ENCODE measurements at places on chromosomes 1 and 21.
A peak's percentile ranks its signal among the peaks of the same experiment; 100 is the strongest.

DNA sequence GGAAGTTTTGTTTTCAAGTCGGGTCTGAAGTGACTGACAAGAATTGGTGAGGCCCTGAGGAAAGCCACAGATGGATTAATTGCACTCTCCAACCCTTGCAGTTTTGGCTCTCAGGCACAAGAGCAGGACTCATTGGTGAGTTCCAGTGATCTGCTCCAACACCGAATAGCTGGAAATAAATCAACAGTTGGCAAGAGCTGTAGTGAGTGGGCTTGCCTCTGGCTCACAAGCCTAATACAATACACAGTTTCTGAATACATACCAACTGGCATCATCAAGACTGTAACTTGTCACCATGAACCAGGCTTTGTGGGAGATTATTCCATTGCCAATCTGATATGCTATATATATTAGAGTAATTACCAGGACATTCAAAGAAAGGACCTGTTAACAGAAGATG, 131.6 kb downstream of the GRIK1 start:
- DNase-seq: no peak

DNA sequence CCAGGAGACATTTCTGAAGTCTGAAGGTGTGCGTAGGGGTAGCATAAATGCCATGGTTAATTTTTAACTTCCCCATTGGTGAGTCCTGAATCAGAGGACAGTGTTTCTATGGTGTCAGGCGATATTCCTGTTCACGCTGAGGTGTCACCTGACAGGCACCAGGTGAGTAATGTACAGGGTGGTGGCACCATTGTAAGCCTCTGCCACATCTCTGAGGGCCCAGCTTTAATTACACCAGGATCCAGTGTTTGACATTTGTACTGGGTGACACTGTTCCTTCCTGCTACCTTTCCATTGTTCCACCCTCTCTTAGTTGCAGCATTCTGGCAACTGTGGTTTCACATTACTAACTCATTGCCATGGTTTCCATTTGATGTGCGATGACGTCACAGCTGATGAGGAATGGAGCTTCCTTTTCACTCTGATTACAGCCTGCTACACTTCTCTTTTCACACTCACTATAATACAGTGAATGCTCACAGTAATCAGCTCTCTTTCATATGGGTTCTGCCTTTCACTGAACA, 40.6 kb upstream of the MARK1 start:
- peak; percentile 13 for DNase-seq

DNA sequence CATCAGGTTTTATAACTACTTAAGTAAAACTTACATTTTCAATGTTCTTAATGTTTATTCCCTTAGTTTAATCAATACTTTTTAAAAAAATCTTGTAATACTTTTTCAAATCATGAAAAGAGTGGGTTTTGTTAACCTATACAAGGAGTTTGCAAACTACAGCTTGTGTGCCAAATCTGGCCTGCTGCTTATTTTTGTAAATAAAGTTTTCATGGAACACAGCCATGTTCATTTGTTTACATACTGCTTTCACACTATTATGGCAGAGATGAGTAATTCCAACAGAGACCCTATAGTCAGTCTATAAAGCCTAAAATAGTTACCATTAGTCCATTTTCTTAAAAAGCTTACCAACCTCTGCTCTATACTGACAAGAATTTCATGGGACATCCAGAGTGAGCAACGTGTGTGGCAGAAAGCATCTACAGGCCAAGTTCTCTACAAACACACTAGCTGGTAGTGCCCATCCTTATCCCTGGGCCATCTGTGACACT, 42.6 kb downstream of the ERO1B start:
- DNase-seq: no peak

DNA sequence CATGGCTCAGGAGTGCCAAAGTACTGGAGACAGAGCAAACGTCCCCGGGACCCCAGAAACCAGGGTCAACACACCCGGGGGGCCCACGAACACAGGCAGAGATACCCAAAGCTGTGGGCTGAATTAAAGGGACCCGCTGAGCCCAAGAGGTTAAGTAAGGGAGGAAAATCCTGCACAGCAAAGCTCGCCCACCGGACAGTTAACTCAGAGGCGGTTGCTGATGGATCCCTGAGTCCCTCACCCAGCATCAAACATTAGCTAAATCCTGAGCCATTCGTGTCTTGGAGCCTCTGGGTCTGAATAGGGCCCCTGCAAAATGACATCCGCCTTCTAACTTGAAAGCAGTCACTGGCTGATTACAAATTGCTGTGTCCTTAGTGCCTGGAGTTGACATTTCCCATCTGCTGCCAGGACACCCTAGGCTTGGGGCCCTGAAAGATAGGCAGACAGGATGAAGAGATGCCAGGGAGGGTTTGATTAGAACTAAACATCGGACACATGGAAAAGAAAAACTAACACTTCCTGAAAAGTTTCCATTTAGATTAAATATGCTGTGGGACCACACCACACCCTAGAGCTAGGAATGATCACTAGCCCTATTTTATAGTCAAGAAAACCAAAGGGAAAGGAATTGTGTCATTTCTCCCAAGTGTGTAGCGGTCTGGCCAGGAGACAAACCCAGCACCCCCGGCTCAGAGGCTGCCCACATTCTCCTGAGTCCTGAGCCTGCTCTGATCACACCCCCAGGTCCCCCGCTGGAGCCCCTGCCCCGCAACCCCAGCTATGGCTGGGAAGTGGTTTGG, 239.3 kb downstream of the NPHP4 start:
- no peak for DNase-seq

DNA sequence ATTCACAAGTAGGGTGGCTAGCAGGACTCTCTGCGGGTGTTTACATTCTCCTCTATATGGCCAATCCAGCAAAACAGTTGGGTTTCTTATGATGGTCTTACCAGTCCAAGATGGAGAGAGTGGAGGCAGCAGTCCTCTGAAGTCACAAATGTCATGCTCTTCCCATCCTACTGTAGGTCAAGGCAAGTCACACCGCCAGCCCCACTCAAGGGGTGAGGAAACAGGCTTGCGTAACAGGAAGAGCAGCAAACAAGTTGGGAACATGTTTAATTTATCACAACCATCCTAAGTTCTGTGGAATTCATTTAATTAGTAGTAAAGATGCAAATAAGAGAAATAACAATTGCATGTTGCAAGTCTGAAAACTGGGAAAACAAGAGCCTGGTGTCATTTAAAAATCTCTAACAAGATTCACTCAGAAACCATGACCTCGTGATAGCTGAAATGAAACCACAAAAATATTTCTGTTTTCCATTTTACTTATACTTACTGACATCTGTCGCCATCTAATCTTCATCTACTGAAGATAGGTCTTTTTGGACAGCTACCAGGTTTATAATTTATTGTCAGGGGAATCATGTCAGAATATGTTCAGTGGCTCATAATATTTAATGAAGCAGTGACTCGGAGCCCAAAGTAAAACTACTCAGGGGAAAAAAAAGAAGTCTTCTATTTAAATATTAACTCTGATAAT, 349.1 kb upstream of the FMN2 start:
- DNase-seq: no peak

DNA sequence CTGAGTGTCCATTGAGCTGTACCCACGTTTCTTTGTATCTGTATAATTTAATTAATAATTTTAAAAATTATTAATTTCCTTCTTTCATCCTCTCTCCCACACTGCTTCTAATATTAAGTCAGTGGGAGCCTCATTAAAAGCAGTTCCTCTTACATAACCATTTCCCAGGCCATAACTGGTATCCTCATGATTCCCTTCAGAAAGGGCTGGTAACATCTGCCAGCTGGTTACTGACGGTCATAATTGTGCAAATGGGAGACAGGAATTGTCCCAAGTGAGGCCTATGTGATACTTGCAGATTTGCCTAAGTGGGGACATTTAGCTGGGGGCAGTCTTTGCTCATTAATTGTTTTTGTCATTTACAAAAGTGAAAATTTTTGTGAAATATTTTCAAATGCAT, 69.0 kb upstream of the SPAG17 start:
- no peak for DNase-seq

GRCh38 chr1:30047576-30047975, 675.8 kb downstream of the MATN1 start:
- no peak for DNase-seq

DNA sequence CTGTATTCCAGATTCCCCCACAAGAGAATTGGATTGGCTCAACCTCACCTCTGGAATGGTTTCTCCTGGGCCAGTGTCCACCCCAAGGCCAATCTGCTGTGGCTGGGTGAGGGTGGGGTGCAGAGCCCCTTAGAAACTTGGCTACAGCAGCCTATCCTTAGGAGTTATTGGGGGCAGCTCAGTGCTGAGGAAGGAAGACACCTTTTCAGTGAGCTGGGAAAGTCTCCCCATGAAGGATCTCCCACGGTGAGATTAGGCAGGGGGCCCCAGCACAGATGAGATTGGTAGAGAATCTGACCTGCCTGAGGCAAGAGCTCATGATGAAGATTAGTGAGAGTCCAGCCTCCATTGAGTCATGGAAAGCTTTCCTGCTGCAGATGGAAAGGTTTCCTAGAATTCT, 78.4 kb downstream of the CCDC185 start:
- no peak for DNase-seq

DNA sequence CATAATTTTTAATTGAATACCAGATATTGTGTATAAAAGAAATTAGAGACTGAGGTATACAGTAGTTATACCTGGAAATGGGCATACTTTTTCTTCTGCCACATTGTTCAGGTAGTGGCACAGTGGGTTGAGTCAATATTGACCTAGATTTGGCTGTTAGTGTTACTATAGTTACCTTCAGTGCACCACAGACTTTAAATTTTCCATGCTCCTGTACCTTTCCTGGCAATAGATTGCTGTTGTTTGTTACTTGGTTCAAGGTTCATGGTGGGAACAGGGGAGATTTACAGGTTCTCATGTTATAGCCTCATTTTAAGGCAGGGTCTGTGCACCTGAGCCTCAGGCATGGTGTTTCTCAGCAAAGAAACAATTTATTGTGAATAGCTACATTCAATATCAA, 218.7 kb downstream of the LBR start:
- DNase-seq: no peak

DNA sequence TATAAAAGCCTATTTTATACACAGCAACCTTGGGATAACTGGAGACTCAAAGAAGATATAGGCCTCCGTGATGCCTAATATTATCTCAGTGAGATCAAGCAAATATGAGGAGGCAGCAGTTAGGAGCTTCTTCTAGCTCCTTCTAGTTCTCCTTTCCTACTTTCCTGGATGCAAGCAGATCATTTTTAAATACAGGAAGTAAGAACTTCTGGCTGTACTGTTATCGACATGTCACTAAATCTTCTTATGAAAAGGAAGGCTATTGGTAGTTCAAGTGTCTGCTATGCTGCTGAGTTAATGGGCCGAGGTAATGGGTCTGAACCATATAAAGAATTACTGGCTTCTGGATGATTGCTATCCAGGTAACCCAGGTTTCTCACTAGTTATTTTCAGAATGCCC, 15.9 kb downstream of the HSPA13 start:
- no peak for DNase-seq

DNA sequence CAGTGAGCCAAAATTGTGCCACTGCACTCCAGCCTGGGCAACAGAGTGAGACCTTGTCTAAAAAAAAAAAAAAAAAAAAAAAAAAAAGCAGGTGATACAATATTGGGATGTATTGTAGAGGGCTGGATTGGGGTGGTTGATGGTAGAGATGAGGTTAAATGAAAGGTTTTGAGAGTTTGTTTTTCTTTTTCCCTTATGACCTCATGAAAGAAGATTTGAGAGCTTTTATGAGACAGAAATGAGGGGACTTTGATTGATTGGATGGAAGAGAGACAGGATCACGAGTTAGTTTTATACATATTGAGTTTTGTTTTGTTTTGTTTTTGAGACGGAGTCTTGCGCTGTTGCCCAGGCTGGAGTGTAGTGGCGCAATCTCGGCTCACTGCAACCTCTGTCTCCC, 27.1 kb downstream of the OSBPL9 start:
- no peak for DNase-seq

- DNase-seq: no peak
Measured at GRCh38 chr1:119139857-119140176, 636 bp downstream of the WARS2 start.

- DNase-seq: no peak
Measured at GRCh38 chr1:1429671-1430073, 5.8 kb upstream of the VWA1 start.

GRCh38 chr1:15937706-15938168, 38.2 kb downstream of the ZBTB17 start:
- DNase-seq: no peak

DNA sequence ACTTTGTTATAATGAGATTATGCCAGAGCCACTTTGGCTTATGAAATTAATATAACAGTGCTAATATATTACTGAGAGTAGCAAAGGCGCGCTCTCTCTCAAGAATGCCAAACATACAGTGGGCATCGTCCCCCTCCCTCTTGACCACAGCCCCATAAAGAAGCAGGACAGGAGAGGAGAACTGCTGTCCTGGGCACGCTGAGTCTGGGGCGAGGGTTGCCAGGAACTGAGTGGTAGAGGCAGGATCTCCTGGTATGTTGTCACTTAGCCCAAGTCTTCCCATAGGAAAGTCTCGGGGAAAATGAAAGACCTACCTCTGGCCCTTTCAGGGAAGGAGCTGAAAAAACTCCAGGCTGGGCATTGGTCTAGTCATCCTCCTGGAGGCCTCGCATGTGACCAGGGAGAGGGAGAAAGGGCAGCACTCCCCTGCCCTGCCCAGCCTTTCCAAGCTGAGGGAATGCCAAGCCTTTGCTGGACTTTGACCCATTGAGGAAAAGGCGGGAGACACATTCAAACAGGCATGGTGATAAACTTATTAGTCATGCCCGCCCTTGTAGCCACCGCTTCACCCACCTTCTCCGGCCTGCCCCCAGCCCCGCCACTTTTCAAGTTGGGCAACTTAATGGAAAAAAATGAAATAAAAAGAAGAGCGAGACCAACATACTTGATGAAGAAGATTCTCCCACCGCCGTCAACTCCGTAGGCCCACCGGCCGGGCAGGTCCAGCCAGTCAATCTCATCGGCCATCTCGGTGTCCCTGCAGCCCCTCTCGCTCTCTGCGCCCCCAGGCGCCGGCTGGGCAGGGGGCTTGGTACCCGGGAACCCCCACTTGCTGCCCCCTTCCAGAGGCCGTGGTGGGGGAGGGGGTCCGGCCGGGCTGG, 17.4 kb upstream of the PLEKHA6 start:
- DNase-seq: no peak

DNA sequence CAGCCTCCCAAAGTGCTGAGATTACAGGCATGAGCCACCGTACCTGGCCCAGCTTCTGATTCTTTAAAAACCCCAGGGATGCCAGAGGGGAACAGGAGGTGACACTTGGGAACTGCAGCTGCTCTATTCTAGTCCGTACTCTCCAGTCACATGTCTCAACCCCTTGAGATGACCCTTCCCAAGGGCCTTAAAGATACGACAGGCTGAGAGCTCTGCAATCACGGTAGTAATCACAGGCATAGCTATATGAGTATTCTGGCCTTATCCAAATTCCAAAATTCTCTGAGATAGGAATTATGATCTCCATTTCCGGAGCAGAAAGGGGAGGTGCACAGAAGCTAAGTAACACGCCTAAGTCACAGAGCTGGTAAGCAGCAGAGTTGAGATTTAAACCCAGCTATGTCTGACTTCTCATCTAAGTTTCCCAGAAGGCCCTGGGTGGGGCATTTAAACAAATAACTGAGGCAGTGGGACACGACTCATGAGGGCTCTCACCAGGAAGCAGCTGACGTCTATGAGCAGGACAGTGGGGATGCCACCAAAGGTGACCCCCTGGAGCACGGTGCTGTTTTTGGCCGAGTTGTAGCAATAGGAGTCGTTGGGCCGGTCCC, 5.2 kb downstream of the TMEM63A start:
- no peak for DNase-seq

- no peak for DNase-seq
Measured at GRCh38 chr1:60621368-60621851, 461.0 kb upstream of the NFIA start.

- no peak for DNase-seq
Measured at GRCh38 chr1:211577277-211577818, 1.6 kb downstream of the SLC30A1 start.

Data from stimulated activated CD4-positive, alpha-beta T cell treated with anti-CD3 and anti-CD28 coated beads, Interleukin-4, amount 100 ng/mL, for 48 hours (primary cell).